CD4-positive, alpha-beta T cell treated with Interleukin-17A for 1 hour (primary cell): ENCODE measurements at places on chromosomes 16 and 17.

DNA sequence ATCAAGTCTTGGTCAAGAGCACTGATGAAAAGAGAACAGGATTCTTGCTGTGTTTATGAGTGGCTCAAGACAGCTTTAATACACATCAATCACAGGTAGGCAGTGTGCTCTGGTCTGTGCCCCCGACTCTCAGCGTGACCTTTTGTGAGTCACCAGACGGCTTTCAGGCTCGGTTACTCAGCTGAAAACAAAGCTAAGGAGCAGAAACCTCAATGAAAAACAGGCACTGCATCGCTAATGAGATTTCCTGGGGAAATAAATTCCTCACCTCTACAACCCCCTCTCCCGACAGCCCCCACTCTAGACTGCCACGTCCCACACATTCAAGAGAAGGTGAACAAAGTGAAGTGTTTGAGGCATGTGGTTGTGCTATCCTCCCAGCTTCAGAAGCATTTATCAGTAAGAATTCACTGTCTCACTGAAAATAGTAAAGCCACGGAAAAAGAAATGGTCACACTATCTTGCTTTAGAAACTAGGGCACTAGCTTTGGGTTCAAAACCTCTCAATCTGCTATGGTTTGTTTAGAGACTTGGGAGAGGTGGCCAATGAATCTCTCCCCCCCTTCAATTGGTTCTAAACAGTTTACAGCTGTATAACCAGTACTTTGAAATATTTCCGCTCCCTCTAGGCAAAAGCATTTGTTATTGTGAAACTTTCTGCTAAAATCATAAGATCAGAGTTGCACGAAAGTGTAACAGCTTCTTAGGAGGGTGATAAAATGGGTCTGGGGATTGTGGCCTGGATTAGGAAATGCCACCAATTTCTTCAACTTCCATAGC lies 199.5 kb upstream of the PMFBP1 start:
- no peak for DNase-seq

DNA sequence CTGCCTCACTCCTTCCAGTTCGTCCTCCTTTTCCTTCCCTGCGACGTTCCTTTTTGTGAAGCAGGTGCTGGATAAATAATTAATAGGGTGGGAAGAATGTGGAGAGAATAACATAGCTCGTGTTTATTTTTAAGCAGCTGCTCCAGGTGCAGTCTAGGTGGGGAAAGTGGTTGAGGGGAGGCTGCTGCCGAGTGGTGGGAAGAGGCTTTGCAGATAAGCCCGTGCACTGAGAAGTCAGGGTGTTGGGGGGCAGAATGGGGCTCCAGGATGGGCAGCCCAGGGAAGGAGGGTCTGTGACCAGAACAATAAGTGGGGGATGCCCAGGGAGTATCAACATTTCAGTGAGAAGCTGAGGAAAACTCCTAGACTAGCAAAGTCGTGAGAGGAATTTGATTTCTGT lies 300.5 kb downstream of the CPPED1 start:
- DNase-seq = no peak

DNA sequence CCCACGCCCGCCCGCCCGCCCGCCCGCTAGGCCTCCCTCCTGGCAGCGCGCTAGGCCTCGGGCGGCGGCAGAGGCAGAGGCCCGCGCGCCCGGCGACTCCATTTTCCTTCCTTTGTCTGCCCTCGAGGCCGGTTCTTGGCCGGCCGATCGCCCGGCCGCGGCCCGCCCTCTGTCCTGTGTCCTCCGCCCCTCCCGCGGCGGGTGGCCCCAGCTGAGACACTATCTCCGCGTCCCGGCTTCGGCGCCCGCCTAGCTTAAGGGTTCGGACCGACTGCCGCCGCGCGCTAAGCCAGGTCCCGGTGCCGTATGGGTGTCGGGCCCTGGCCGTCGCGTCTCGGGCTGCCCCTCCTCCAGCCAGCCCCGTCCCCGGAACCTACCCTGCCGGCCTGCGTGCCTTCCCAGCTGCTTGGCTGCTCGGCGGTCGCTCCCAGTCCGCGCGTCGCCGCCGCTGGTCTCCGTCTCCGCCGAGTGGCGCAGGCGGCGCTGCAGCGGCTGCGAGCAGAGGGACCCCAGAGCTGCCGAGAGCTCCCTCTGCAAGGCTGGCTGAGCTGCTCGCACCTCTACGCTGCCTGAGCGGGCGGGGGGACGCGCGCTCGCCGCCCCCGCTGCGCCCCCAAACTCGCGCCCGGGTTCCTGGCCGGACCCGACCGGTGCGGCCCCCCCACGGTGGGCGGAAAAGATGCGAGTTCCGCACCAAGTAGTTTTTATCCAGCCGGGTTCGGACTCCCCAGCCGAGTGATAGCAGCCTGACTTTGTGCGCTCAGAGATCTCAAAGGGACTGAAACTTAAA lies 787 bp downstream of the CTCF start:
- peak; percentile 66 for DNase-seq

GRCh38 chr17:50919321-50920040 lies 53.3 kb upstream of the TOB1 start:
- DNase-seq = peak; percentile 95

GRCh38 chr17:40366076-40366860 lies 1.7 kb upstream of the GJD3 start:
- DNase-seq = no peak

DNA sequence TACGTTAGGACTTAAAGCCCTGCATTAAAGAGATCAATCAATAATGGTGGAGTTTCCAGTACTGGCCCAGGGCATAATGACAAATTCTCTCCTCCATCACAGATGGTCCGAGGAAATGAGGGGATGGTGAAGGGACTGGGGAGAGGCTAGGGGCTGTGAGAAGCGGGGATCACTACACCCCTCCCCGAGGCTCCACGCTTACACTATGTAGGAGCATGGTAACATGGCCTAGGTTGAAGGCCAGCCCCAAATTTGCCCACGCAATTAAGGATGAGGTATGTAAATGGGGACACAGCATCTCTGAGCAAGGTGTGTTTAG lies 8.0 kb upstream of the AKTIP start:
- DNase-seq = no peak
